ENCODE measurements at places on chromosomes 7 and 10.

DNA sequence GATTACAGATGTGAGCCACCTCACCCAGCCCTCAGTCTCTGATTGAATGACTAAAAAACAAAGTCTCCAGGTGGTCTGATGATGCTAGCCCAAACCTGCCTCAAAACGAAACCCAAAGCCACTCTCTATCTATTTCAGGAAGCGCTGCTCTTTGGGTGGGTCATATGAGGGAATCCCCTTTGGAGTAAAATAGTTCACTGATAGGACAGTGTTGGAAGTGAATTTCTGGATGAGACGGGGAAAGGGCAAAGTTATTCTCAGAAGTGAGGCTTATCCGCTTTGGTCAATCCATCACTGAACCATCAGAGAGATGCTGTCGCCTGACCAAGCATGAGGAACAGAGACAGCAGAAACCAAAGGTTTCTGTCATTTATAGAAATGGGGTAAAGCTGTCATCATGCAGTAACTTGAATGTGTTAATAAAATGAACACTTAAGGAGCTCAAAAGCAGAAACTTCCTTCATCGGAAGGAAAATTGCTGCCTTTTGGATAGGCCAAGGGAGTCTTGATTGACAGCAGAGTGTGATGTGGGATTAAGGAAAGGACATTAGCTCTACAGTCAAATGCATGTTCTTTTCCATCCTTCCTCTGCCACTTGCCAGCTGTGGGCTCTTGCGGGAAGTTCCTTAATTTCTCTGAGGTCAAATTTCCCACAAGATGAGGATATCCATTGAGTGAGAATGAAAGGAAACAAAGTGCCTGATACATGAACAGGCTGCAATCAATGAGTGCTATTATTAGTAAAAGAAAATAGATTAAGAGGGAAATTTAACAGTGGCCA lies 64.9 kb upstream of the C1QL3 start:
- DNase-seq, result no peak

GRCh38 chr10:78861529-78862327 lies 207.0 kb upstream of the ZMIZ1 start:
- no peak for DNase-seq

DNA sequence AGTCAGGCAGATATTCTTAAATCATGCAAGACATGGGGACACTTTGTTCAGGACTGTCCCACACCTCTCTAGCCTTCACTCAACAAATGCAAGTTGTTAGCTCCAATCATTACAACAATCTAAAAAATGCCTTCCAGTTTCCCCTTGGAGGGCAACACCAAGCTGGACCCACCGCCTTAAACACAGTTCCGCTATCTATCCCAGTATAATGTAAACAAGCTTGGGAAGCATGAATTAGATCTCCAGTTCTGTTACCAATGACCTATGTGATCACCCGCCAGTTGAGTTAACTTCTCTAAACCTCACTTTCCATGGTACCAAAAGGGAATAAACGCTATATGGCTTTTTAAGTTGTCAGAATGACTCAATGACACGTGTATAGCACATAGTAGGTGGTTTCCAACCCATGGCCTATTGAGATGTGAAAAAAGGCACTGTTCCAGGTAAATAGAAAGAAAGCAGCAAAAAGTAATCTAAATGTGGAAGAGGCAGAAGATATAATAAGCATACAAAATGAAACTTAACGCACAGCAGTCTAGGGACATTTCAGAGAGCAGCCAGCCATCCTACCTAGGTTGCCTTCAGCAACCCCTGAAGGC lies 2.4 kb upstream of the REEP3 start:
- no peak for DNase-seq

- no peak for DNase-seq
Measured at GRCh38 chr10:86941991-86942421, 15.4 kb downstream of the MMRN2 start.

Measured in activated T-cell treated with anti-CD3 and anti-CD28 coated beads, Interleukin-2, amount 50 U/mL, for 24 hours (primary cell).